T-helper 2 cell treated with Interferon-gamma antibody and Interleukin-4, amounts not matched to agents 5 μg/mL and 100 μg/mL, for 36 hours (primary cell): ENCODE measurements at places on chromosomes 4 and X.

DNA sequence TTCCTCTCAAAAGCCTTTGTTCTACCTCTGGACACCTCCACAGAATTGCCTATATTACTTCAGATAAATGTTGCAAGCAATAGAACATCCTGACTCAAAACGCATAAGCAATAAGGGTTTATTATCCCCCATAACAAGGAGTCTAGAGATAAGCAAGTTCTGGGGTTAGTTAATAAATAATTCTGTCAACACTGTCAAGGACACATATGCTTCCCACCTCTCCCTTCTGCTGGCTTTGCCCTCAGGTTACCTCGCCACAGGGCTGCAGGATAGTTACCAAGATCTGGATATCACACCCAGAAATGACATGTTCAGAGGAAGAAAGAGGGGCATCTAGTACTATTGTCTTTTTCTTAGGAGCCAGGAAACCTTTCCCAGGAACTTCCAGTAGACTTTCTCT is 14.0 kb upstream of the DUSP21 start:
- DNase-seq: no peak

DNA sequence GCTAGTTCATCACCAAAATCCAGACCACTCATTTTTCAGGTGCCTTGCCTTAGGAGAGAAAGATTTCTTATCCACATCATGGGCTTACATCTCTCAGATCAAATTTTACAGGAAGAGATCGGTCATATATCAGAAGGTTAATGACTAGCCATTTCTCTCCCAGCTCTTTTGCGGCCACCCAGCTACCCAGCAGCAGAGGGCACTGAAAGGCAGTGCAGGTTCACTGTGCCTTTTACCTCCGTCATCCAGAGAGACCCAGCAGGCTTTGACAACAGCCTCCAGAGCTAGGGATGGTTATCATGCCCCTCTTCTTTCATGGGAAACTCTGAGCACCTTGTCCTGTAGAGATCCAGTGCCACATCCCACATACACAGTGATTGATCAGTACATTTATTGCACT is 384.8 kb downstream of the AFF2 start:
- DNase-seq: no peak

- no peak for DNase-seq
These were observed 51.3 kb downstream of the UGT8 start for GRCh38 chr4:114649908-114650307.

- no peak for DNase-seq
These were observed 76.7 kb upstream of the DRD5 start for GRCh38 chr4:9704551-9705332.

- DNase-seq: no peak
These were observed 11.3 kb downstream of the GPC4 start for GRCh38 chrX:133403984-133404383.

GRCh38 chr4:148258535-148258934 is 183.7 kb downstream of the NR3C2 start:
- DNase-seq: no peak

DNA sequence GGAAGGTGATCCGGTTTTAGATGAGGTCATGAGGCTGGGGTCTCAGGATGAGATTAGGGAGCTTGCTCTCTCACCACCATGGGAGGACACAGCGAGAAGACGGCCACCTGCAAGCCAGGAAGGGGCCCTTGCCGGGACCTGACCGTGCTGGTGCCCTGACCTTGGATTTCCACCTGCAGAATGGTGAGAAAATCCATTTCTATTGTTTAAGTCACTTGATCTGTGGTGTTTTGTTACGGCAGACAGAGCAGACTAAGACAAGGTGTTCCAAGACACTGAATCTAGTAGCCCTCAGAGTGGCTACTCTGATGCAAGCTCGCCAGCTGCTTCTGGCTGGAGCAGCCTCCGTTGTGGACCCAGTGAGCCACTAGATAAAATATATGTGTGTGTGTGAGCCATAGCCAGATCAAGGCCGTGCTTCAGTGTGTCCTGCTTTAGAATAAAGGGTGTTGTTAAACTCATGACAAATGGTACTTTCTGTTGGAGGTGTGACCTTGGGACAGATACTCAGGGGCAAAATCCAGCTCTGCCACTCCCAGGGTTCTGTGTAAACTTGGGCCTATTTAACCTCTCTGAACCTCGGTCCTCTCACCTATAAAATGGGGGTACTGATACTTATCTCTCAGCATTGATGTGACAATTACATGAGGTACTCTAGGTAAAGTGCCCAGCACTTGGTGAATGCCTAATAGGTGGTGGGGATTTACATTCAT is 67.9 kb upstream of the STX18 start:
- DNase-seq: no peak

DNA sequence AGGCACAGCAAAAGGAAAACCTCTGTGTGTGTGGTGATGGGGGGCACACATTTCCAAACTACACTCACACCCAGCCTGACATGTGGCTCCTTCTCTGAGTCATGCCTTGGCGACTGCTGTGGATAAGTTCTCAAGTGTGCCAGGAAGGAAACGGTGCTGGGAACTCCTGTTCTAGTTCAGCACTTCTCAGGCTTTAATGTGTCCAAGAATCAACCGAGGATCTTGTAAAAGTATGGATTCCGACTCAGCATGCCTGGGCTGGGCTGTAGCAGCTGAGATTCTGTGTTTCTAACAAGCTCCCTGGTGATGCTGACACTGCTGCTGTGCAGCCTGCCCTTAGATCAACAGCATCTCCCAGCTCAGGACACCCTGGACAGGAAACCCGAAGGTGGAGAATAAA is 20.2 kb downstream of the CLNK start:
- no peak for DNase-seq
